ENCODE measurements at places on chromosomes 12 and 14.

GRCh38 chr12:120367924-120368788 lies 808 bp downstream of the MSI1 start:
- DNase-seq: no peak

- no peak for DNase-seq
Measured at GRCh38 chr12:68334132-68334531, 2.0 kb upstream of the MDM1 start.

- DNase-seq: no peak
Measured at GRCh38 chr12:72209086-72209485, 63.1 kb upstream of the TRHDE start.

- no peak for DNase-seq
Measured at GRCh38 chr14:35215110-35215813, 76.9 kb upstream of the PSMA6 start.

- no peak for DNase-seq
Measured at GRCh38 chr14:23361320-23361719, 3.7 kb downstream of the EFS start.

DNA sequence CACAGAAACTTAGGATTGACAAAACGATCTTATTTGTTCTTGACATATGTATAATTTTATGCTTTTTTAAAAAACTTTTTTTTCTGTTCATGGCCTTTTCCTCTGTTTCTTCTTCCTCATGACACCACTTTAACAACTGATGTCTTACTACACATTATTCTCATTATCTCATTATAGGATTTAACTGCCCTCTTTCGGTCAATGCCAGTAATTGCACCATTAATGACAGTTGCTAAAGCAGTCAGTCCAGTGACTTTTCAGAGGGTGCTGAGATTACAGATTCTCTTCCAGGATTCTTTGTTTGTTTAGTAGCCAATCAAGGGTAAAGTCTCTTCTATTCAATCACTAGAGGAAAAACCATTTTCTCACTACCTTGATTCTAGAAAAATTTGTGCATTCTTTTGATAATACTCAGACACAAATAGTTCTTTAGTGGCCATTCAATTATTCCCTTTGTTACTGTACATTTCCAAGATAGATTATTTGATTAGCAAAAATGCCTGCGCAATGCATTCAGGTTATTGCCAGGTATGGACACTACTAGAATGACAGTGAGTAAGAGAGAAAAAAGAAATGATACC lies 50.1 kb downstream of the KLRG1 start:
- DNase-seq: no peak

- no peak for DNase-seq
Measured at GRCh38 chr14:69753860-69754259, 13.1 kb upstream of the SRSF5 start.

DNA sequence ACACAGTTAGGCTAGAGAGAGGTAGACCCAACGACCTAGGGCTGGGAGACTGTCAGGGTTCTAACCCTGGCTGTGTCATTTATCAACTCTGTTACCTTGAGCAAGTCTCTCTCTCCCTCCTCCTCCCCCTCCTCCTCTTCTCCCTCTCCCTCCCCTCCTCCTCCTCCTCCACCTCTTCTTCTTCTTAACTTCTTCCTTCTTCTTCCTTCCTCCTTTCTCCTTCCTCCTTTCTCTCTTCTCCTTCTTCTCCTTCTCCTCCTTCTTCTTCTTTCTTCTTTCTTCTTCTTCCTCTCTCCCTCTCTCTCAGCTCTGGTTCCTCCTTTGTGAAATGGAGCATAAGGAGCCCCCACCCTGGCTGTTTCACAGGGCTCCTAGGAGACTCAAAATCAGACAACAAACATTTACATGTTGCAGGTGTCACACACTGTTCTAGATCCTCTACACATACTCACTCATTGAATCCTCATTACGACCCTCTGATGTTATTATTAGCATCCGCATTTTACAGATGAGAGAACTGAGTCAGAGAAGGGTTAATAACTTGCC lies 2.2 kb upstream of the KCNH3 start:
- no peak for DNase-seq

GRCh38 chr12:109588461-109589239 lies 15.1 kb downstream of the MVK start:
- no peak for DNase-seq

GRCh38 chr12:53345486-53346188 lies 9.5 kb upstream of the SP7 start:
- DNase-seq: no peak

- no peak for DNase-seq
Measured at GRCh38 chr14:81536241-81536771, 2.7 kb upstream of the SEL1L start.

DNA sequence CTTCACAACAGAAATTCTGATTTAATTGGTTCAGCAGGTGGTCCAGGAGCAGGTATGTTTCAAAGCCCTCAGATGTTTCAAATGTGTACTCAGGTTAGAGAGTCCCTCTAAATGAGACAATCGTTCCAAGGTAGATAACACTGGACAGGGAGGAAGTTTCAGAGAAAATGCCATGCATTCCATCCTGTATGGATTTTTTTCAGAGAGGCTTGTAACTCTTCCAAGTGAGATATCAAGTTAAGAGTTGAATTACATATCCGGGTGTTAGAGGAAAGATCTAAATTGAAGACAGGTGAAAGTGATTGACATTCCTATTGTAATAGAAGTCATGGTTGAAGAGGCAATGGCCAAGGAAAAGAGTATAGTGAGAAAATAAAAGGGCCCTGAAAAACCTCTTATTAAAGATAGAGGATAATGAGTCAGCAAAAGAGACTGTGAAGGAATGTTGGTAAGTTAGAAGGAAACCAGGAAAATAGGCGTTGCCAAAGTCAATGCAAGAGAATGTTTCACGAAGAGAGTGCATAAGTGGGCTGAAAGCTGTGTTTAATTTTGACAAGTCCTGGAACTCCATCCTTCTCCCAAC lies 105.8 kb downstream of the BMP4 start:
- DNase-seq: no peak

Data from NCI-H187 (cell line).